NCI-H2171 (cell line): ENCODE measurements at places on chromosomes 5 and 9.

- DNase-seq: no peak
These were observed 23.3 kb upstream of the MGAT1 start for GRCh38 chr5:180825768-180826525.

- no peak for DNase-seq
These were observed 167.9 kb upstream of the TNC start for GRCh38 chr9:115285836-115286235.

DNA sequence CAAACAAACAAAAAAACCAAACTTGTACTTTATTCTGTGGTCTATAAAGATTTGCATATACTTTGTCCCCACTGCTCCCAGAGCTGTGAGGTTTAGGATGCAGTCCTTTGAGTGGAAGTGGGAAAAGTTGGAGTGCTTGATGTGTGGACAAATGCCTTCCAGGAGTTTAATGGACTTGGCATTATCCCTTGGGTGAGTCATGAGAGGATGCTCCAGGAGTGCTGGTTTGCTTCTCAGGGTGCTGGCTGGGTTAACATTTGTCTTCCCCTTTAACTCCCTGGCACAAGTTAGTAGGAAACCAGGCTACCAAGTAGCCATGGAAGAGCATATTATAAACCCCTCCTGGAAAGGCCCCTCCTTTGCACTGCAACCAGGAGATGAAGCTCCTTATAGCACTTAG is 417.4 kb upstream of the RIOK2 start:
- no peak for DNase-seq

DNA sequence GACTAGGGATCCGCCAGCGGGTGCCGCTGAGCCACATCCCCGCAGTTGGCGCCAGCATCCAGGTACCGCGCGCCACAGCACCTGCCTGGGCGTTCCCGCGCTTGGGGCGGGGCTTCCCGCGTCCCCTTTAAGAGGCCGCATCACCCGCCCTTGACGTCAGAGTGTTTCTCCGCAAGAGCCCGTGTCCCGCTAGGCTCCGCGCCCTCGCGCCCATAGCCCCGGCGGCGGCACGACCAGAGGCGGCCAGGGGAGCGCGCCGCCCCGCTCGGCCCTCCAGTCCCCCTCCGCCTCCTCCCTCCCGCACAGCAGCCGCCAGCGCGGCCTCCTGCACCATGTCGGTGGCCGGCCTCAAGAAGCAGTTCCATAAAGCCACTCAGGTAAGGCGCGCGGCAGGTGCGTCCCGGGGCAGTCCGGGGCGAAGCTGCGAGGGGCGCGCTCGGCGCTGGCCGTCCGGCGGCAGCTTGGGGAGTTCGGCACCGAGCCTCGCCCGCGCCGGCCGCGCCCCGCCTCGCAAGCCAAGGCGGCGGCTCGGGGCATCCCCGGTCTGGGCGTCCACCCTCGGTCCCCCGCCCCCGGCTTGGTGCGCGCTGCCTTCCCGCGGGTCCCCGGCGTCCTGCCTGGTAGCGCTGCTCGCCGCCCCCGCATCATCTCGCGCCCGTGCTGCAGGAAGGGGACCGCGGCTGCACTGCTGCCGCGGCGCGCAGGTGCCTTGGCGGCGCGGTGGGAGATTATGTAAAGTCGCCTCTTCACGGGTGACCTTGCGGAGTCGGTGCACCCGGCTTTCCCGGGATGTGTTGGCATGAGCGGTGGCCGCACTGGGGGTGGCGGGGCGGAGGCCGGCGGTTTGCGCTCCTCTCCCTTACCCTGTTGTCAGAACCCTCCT is at the start of gene SH3GL2:
SH3GL2 (plus strand) TSS at position 156 of the 883 bp plus-strand sequence.
- peak; percentile 73 for DNase-seq

DNA sequence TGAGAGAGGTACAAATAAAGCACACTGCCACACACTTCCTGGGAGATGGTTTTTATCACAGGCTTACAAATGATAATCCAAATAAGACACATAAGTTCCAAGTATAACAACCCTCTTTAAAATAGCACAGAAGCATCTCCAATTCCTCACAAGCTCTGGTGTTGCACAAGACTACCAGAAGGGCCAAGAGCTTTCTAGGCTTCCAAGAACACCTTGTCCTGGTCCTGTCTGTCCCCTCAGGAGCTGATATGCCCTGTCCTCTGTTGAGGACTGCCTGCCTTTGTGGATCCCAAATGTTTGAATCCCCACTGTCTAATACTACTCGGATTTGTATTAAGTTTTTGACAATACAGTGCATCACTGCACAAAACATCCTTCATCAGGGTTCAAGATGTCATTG is 110.1 kb downstream of the SPOCK1 start:
- no peak for DNase-seq

DNA sequence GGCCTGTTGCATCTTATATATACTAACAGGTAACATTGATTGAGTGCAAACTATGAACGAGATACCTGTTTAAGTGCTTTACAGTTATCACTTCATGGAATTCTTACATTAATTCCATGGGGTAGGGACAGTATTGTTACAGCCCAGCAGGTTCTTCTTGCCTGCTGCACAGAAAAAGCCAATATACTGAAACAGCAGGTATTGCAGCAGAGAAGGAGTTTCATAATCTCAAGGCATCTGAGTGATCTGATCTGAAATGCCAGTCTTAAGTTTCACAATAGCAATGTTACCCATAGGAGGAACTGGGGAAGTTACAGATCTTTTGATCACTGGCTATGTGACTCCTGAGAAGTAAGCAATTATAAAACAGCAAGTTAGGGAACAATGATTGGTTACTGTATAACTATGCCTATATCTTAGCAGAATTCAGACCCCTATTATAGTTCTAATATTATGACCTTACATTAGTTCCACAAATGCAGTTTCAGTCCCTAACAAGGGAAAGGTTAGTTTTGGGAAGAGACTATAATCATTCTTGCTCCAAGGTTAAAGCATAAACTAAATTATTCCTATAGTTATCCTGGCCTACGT is 126.5 kb upstream of the BNC2 start:
- no peak for DNase-seq

DNA sequence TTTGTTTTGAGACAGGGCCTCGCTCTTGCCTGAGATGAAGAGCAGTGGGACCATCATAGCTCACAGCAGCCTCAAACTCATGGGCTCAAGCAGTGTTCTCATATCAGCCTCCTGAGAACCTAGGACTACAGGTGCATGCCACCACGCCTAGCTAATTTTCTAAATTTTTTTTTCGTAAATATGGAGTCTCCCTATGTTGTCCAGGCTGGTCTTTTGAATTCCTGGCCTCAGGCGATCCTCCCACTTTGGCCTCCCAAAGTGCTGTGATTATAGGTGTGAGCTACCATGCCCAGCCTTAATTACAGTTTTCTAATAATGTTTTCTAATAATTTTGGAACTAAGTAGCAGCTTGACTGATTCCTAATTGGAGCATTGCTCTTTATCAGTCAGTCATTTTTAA is 15.1 kb downstream of the GAPVD1 start:
- DNase-seq: no peak

GRCh38 chr5:158313027-158313732 is 454.2 kb upstream of the CLINT1 start:
- DNase-seq: no peak

DNA sequence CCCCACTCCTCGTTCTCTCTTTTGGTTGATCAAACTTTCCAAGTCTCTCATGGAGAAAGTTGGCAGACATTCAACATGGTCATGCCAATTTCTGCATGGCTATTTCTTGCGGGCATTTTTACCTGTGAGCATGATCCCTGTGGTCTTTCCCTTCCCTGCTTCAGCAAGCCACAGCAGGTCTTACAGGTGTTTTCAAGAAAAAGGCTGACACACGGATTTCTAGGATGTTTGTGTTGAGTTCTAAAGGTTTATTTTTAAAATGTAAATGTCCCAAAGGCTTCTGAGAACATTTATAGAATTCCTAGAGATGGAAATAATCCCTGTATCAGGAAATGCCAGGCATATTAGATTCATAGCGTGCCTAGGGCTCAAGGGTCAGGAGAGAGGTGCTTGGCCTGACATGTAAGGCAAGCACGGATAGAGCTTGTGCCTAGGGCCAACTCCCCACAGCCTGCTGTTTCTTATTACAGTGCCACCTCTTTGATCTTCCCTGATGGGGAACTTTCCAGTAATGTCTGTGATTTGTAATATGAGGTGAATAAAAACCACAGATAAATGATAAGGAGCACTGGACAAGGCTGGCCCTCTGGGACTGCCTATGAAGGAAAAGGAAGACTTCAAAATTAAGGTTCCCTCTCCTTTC is 79.8 kb downstream of the MUSK start:
- no peak for DNase-seq

DNA sequence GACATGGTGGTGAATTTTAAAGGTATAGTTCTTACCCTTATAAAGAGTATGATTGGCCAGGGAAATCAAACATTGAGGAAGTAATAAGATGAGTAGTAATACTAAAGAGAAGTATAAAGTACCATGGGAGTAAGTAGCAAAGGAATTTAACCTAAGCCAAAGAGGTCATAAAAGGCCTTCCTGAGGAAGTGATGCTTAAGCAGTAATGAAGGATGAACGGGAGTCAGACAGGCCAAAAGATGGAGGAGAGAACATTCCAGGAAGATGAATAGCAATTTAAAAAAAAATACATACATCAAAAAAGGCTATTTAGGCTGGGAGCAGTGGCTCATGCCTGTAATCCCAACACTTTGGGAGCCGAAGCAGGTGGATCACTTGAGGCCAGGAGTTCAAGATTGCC is 29.0 kb downstream of the KLHL3 start:
- DNase-seq: no peak

- no peak for DNase-seq
These were observed 24.2 kb downstream of the C9orf50 start for GRCh38 chr9:129596541-129597331.

DNA sequence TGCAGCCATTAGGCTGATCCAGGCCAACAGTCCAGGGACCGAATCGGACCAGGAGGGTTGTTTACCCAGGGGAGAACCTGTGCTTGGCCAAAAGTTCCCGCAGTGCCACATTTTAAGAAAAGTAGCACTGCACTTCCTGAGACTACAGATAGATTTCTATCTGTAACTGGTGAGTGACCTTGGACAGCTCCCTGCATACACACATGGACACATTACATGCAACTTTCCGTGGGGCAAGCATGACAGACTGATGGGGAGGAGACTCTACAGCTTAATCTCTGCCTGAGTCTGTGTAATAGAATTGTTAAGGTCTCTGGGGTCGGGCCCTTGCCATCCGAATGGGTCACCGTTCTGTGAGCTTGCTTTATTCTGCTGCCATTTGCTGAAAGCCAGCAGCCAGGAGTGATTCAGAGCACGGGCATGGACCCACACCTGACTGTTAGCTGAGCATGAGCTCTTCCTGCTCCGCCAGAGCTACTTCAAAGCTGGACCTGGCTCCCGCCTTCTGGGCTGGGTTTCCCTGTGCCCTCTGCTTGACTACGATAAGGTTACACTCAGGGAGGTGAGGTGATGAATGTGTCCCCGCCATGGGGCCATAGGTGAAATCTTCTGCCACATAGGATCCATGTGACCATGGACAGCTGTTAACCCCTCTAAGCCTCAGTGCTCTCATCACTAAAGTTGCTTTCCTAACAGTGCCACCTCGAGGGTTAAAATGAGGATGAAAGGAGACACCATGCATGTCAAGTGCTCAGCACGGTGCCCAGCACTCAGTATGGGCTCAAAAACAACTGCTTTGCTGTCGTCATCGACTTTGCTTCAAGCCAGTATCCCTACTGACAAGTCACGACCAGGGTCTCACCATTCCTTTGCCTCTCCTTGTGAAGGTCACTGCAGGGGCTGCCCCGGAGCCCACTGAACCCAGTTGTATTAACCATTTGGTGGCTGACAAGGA is 200.0 kb downstream of the MELK start:
- no peak for DNase-seq

GRCh38 chr9:79977510-79978197 is 405.9 kb downstream of the TLE4 start:
- DNase-seq: no peak

DNA sequence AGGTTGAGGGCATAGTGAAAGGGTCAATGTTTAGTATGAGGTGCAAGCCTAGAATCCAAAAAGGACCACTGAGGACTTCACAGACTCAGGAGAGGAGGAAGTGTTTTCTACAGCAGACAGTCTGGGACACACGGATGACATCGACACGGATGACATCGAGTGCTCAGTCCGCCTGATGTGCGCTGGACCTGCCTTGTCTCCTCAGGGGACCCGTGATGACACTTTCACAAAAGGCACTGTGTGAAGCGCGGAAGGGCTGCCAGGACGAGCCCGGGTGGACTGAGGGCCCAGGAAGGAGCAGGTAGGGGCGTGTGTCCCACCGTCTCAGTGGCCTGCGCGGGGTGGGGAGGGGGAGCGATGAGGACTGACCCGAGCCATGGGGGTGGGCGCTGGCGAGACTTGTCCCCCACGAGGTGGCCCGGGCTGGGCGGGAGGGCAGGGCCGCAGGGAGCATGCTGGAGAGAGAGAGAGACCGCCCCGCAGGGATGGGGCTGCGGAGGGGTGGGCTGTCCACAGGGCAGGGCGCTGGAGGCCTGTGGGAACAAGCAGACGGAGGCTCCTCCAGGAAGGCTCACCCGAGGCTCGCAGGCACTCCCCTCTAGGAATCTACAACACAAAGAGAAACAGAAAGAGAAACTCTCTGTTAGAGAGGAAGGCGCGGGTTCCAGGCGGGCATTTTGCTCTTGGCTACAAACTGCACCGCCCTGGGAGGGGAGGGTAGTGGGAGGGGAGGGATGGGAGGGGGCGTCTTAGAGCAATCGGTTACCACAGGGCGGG is 54.9 kb downstream of the USP20 start:
- DNase-seq: no peak

DNA sequence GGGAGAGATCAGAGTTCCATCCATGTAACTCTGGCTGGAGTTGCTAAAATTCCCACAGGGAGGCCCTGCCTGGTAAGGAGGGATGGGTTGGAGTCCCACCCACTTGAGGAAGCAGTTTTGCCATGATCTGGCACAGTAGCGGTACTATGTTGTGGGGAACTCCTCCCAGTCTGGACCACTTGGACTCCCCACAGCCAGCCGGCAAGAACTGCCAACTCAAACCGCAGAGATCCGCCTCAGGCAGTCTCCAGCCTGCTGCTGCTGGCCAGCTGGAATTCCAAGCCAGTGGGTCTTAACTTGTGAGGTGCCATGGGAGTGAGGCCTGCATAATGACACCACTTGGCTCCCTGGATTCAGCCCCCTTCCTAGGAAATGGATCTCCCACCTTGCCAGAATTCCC is 151.9 kb downstream of the NDUFS4 start:
- DNase-seq: no peak

- no peak for DNase-seq
These were observed 95.0 kb upstream of the RUFY1 start for GRCh38 chr5:179455320-179455719.

- DNase-seq: no peak
These were observed 269.9 kb downstream of the NPR3 start for GRCh38 chr5:32981061-32981460.

DNA sequence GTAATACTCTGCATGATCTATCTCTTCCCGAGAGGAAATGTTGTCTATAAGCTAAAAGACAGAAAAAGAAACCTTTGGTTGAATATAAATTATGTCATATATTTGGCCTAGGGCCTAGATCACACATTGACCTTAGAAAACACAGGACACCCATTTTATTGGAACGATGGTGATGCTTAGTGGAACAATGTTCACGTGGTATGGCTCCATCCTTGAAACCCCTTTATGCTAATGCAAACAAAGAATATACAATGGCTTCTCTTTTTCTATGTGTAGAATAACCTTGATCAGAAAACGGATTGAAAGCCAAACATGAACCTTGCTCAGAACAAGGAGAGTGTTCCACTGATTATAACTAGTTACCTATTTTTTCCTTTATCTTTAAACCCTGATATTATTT is 24.5 kb downstream of the MRPS27 start:
- DNase-seq: no peak
